ENCODE measurements at places on chromosomes 1 and 21. TPM values are rescaled to one million over a fixed set of nuclear protein-coding genes. Genes with fewer than 3 reads are reported as not detected.

DNA sequence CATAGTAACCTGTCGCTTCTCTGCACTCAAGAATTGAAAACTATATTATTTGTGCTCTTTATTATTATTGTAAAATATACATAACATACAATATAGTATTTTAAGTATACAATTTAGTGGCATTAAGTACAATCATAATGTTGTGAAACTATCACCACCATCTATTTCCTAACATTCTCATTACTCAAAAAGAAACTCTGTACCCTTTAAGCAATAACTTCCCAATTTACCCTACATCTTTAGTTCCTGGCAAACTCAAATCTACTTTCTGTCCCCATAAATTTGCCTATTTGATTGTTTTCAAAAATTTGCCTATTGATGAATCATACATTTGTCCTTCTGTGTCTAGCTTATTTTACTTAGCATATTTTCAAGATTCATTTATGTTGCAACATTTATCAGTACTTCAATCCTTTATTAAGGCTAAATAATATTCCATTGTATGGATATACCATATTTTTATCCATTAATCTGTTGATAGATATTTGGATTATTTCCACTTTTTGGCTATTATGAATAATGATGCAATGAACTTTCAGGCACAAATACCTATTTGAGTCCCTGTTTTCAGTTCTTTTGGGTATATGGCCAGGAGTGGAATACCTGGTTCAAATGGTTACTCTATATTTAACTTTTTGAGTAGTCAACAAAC lies 99.6 kb upstream of the DMRTA2 start:
- DNase-seq: no peak

DNA sequence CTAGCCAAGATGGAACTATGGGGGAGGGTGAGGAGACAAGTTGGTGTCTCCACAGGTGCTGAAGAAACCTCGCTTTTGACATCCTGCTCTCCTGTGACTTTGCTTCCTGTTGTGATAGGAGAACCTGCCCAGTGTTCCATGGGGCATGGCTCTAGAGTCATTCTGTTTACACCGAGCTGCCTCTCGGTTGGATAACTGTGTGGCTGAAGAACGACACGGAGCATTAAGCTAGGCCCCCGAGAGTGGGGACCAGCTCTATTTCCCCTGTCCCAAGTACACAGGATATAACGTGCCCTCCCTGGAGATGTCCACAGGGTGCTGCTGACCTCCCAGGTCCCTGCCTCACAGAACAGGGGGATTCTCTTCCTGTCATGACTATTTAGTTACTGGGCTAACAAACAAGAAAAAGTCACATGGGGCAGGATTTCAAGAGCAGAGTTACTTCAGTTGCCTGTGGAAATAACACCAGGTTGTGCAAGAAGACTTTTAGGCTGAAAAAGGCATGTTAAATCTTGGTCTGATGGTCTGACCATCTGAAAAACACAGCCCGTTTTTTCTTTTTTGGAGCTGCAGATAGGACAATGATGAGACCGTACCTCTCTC lies 29.4 kb upstream of the PPP2R5A start:
- no peak for DNase-seq

DNA sequence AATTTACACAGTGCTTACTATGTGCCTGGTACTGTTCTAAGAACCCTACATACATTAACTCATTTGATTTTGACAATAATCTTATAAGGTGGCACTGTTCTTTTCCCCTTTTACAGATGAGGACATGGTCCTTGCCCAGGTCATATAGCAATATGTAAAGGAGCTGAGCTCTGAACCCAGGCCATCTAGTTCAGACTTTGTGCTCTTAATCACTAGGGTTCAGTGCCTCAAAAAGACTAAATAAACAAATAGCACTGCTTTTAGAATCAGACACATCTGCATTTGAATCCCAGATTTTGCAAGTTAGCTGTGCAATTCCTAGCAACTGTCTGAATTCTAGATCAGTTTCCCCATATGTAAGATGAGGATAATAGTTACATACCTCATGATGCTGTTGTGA lies 8.7 kb upstream of the BCAR3 start:
- DNase-seq: no peak

DNA sequence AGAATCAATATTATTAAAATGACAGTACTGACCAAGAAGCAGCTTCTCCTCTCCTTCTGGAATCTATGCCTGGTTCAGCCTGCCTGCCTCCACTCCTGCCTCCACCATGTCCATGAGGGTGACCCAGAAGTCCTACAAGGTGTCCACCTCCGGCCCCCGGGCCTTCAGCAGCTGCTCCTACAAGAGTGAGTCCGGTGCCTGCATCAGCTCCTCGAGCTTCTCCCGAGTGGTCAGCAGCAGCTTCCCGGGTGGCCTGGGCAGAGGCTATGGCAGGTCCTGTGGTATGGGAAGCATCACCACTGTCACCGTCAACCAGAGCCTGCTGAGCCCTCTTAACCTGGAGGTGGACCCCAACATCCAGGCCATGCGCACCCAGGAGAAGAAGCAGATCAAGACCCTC lies 822.4 kb upstream of the NEGR1 start:
- DNase-seq: no peak

MEX3A gene
- 1.6 TPM for total RNA-seq

C1orf21 gene
- total RNA-seq: 50.9 TPM

Data from stomach (tissue), 19 donors.